ENCODE measurements at places on chromosomes 4 and X. TPM values are rescaled to one million over a fixed set of nuclear protein-coding genes. Genes with fewer than 3 reads are reported as not detected.

The FRMPD3 gene
- 5.5 TPM for total RNA-seq

The SMARCA1 gene
- total RNA-seq, result 30.2 TPM

The LEF1 gene
- total RNA-seq, result 1.4 TPM

The AKAP4 gene
- not detected for total RNA-seq

The CHST7 gene
- 3.1 TPM for total RNA-seq

The OTUD5 gene
- total RNA-seq, result 34.9 TPM

The PDGFRA gene
- total RNA-seq, result 6.9 TPM

The GPR143 gene
- total RNA-seq, result 0.44 TPM

The FABP2 gene
- total RNA-seq, result 0.09 TPM

The BMP3 gene
- total RNA-seq, result 32.7 TPM

The NDST3 gene
- total RNA-seq, result 4.9 TPM

The PTTG2 gene
- not detected for total RNA-seq

The ADGRG4 gene
- total RNA-seq, result 0.19 TPM

Data from motor neuron (in vitro differentiated cells).